ENCODE measurements at places on chromosomes 1 and 21.

DNA sequence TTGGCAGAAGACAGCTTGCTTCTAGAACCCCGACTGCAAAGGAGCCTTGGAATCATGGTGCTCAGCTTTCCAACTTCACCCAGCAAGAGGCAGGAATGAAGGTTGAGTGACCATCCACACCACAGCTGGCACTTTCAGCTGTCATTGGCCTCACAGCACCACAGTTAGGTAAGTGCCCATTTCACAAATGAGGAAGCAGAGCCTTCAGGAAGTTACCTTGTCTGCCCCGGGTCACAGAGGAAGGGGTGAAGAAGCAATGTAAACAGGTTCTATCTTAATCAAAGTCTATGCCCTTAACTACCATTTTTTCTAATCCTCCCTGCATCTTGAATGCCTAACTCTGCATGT lies 156.0 kb downstream of the GLUL start:
- DNase-seq, result no peak

GRCh38 chr1:98336472-98337083 lies 324.9 kb upstream of the SNX7 start:
- no peak for DNase-seq

- no peak for DNase-seq
These were observed 16.4 kb downstream of the REG4 start for GRCh38 chr1:119794876-119795240.

- DNase-seq, result no peak
These were observed 55.2 kb upstream of the ANGPTL1 start for GRCh38 chr1:178926046-178926445.

GRCh38 chr1:27101696-27102095 lies 53.2 kb downstream of the SLC9A1 start:
- DNase-seq, result no peak

- no peak for DNase-seq
These were observed 6.6 kb upstream of the PTCH2 start for GRCh38 chr1:44849575-44850132.

DNA sequence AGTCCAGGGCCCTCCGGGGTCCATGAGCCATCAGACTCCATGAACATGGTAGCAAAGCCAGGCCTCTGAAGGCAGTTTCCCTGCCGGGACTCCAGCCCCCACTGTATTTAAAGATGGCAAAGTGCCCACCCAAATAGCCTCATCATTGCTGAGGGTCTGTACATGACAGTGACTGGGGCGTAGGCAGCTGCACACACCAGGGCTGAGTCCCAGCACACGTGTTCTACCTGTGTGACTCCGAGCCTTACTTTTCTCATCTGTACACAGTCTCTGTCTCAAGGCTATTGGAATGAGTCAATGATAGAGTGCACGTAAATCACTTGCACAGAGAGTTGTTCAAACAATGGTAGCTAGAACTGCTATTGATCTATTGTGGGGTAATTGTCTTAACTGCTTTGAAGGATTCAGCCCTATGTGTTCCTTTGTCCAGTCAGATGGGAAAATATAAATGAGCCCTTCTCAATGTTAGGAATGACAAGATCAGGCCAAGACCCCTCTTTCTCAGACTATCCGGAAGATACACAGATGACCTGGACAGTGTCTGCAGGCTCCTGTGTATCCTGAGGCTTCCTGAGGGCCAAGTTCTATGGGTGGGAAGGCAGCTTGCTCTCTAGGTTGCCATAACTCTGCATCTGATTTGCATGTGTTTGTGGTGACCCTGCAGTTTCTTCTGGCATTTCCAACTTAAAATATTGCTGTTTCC lies 48.9 kb downstream of the RASSF5 start:
- no peak for DNase-seq

GRCh38 chr1:203584035-203584434 lies 42.6 kb upstream of the ATP2B4 start:
- no peak for DNase-seq

- DNase-seq, result no peak
These were observed 484 bp downstream of the DFFB start for GRCh38 chr1:3857791-3858129.

- DNase-seq, result no peak
These were observed 218.3 kb upstream of the HOOK1 start for GRCh38 chr1:59596432-59596831.

DNA sequence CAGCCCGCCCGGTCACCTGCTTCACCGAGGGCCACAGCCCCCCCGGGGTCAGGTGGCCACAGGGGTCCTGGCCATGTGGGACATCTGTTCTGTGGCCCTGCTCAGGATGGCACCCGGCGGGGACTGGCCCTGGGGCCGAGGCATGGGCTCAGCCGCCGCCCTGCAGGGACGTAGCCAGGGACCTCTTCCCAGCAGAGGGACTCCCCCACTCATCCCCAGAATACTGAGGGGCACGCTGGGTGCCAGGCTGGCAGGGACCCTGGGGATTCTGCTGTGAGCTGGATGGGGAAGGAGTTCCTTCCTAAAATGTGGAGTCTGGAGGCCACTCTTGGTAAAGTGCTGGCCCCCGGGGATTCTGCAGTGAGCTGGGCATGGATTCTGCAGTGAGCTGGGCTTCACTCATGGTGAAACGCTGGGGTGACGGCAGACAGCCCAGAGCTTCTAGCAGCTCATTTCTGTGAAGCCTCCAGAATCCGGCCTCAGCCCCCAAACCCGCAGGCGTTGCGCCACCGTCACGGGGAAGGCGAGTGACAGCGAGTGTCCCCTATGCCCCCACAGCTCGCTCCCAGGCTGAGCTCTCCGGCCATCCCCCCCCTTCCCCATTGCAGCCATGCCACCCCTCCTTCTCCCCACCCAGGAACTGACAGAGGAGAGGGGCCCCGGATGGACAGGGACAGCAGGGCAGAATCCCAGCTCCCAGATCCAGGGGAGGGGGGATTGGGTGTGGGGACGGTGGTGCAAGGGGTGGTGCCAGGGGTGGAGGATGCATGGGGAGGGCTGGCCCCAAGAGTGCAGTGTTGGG lies 1.4 kb downstream of the ITGB2 start:
- DNase-seq, result no peak

DNA sequence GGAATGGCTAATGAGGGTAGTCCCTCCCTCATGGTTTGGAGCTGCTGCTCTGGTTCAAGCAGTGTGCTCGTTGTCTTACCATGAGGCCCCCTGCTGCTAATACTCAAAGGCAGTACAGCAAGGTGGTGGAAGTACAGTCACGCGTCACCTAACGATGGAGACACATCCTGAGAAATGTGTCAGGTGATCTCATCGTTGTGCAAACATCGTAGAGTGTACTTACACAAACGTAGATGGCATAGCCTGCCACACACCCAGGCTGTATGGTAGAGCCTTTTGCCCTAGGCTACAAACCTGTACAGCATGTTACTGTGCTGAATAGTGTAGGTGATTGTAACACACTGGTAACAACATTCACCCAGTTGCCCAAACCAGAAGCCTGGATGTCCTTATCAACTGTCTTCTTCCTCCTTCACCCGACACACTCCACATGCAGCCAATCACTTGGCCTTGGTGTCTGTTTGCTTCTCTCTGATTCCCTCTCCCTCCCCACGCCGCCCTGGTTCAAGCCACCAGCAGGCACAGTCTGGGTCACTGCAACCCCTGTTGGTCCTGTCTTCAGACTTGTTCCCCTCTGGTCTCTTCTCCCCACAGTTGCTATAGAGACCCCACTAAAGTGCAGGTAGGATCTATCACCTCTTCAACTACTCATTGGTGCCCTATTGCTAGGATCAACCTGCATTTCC lies 6.0 kb upstream of the KCNA2 start:
- no peak for DNase-seq

DNA sequence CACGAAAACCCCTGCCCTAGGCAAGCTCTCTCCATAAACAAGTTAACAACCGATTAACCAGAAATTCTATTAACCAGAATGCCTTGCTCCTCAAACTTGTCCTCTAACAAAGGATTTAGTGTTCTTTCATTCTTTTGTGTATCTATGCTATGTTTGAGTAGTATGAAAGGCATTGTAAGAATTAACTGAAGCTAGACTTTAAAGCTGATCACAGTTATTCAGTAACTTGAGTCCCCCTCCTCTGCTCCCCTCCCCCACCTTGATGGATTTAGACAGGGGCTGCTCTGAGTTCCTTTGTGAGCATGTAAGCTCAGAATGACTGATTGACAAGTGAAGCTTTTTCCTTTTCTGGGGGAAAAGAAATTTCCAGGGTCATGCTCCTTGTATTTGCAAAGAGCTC lies 257.6 kb downstream of the TTLL7 start:
- no peak for DNase-seq

- no peak for DNase-seq
These were observed 42.1 kb downstream of the NRIP1 start for GRCh38 chr21:15022608-15023261.

DNA sequence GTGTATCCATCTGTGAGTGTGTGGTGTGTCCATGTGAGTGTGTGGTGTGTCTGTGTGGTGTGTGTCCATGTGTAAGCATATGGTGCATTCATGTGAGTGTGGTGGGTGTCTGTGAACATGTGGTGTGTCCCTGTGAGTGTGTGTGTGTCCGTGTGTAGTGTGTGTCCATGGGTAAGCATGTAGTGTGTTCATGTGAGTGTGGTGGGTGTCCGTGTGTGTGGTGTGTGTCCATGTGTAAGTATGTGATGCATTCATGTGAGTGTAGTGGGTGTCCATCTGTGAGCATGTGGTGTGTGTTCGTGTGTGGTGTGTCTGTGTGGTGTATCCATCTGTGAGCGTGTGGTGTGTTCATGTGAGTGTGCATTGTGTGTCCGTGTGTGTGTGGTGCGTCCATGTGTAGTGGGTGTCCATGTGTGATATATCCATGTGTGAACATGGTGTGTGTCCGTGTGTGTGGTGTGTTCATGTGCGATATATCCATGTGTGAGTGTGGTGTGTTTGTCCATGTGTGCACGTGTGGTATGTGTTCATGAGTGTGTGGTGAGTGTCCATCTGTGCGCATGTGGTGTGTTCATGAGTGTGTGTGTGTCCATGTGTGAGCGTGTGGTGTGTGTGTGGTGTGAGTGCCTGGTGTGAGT lies 12.3 kb downstream of the SLC19A1 start:
- no peak for DNase-seq

DNA sequence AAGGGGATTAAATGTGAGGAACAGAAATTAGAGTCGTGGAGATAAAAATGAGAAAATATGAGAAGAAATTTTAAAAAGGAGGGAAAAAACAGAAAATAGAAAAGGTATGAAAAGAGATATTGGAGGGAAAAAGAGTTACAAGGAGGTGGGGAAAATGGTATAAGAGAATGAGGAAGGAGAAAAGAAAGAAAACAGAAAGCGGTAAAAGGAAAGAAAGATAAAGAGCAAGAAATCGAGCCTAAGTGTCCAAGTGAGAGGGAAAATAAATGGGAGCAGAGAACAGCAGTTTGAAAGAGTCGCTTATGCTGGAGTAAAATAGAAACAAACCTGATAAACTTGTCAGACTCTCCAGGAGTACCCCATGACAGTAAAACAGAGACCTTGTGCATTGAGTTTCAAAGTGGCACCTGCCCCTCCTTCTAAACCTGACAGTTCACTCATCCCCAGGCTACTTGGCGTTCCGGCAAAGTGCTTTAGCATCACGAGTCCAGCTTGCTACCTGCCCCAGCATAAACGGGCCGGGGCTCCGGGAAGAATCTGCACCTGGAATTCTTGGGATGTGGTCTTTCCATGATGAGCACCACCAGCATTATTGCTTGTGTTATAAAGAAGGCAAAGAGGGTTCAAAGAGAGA lies 585 bp downstream of the NEGR1 start:
- DNase-seq, result no peak

- DNase-seq, result no peak
These were observed 254.9 kb downstream of the RHOU start for GRCh38 chr1:228989992-228990827.

GRCh38 chr1:246151796-246152434 lies 355.2 kb downstream of the SMYD3 start:
- no peak for DNase-seq

DNA sequence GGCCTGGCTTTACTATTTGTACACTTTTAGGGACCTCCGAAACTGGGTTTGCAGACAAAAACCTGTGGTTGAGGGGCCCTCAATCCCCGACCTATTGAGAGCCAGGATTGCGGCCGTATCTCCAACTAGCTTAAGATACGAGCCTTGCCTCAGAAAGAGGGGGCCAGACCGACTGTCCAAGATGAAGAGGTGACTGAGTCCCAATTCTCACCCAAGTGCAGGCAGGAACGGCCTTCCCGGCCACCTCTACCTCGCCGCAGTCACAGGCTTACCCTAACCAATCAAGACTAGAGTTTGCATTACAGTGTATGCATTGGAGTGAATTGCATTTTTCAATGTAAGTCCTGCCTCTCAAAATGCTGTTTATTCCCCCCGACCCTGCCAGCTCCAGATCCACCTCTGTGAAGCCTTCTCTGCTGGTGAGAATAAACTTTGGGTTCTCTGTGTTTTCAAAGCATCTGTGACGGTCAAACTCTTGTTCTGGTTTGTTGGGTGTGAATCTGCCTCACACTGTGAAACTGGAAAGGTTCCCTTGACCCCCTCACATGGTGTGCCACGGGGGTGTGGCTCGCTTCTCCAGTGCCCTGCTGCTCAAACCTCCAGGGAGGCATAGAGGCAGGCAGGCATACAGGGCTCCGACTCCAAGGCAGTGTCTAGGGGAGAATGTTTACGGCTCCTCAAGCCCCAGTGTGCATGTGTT lies 62.2 kb upstream of the WLS start:
- no peak for DNase-seq

DNA sequence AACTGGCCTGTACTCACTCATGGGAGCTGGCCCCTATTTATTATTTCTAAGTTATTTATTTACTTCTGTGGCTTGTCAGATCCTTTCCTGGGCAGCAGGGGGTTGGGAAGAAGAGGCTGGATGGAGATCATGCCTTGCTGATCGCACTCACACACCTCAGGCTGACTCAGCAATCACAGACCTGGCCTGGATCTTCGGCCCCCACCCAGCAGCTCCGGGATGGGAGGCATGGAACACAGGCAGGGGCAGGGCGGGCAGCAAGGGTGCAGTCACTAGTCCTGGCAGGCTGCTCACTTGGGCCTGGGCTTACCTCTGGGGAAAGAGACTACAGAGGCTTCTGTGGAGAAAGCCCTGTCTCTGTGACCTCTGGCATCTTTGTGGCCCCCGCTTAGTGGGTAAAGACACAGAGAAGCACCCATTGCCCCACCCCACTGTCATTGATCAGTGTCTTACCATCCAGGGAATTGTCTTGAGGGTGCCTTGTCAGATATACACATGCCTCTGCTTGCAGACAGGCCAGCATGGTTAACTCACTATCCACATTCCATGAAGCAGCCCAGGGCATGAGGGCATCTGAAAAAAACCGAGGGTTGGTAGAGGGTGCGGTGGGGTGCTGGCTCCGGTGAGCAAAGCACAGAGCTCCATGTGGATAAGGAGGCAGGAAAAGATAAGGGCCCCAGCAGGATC lies 3.7 kb downstream of the ARTN start:
- DNase-seq, result no peak

GRCh38 chr1:50332941-50333594 lies 90.2 kb downstream of the DMRTA2 start:
- no peak for DNase-seq

Measured in AG04449 (cell line).